Prostate gland (tissue), 2 donors: ENCODE measurements at places on chromosomes 5 and 9. TPM values are rescaled to one million over a fixed set of nuclear protein-coding genes. Genes with fewer than 3 reads are reported as not detected.
A peak's percentile ranks its signal among the peaks of the same experiment; 100 is the strongest.

The TMOD1 gene
- 8.0 TPM for total RNA-seq

The CMBL gene
- total RNA-seq, result 20.3 TPM

The F12 gene
- 0.74 TPM for total RNA-seq

The GPRIN1 gene
- total RNA-seq, result 0.14 TPM

The ACER2 gene
- 11.1 TPM for total RNA-seq

The BRD3 gene
- 31.8 TPM for total RNA-seq

The STPG3 gene
- 4.2 TPM for total RNA-seq

The SDHA gene
- 99.1 TPM for total RNA-seq

The PCDHGB1 gene
- 3.9 TPM for total RNA-seq

The APBB3 gene
- total RNA-seq, result 23.7 TPM

The TNC gene
- total RNA-seq, result 35.4 TPM

The CYLC2 gene
- total RNA-seq, result not detected

The COL23A1 gene
- total RNA-seq, result 2.7 TPM

The IL9 gene
- total RNA-seq, result not detected

GRCh38 chr9:94839398-94839797 lies 112.9 kb downstream of the AOPEP start:
- no peak for DNase-seq
- no peak overlapping the region for H3K27ac ChIP-seq
- no peaks in the 10 kb centered on the region for H3K36me3 ChIP-seq
- no peaks in the 10 kb centered on the region for H3K27me3 ChIP-seq

- no peaks in the 10 kb centered on the region for H3K4me1 ChIP-seq
- no peaks in the 10 kb centered on the region for H3K27me3 ChIP-seq
- H3K4me3 ChIP-seq, result no peak overlapping the region
- no peak overlapping the region for H3K27ac ChIP-seq
Observed at GRCh38 chr5:54874337-54875021, 110.9 kb downstream of the ESM1 start.

DNA sequence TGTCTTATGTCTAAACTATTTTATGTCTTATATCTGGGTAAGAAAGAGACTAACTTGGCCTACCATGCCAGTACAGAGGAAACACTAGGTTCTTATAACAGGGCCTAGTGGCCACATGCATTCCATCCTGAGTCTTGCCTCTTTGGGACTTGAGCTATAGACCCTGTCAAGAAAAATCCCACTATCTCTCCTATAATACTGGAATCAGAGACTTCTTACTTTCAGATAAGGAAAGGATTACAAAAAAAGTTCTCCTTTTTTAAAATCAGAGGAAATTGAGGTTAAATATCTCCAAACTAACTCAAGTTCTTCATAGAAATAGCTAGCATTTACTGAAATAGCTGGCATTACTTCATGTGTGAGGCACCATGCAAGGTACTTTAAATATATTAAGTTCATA lies 34.3 kb downstream of the PTGER4 start:
- H3K4me3 ChIP-seq, result no peak overlapping the region
- H3K27me3 ChIP-seq, result no peaks in the 10 kb centered on the region
- no peaks in the 10 kb centered on the region for H3K36me3 ChIP-seq
- no peaks in the 10 kb centered on the region for H3K4me1 ChIP-seq
- no peak for DNase-seq

GRCh38 chr9:136552117-136552703 lies 6.4 kb upstream of the NOTCH1 start:
- peak overlapping the region; percentile 95 for H3K27ac ChIP-seq
- DNase-seq, result no peak
- H3K4me1 ChIP-seq, result peaks cover 17% of the 10 kb centered on the region
- no peaks in the 10 kb centered on the region for H3K27me3 ChIP-seq
- no peak overlapping the region for H3K4me3 ChIP-seq

- no peak overlapping the region for H3K4me3 ChIP-seq
- H3K27me3 ChIP-seq, result no peaks in the 10 kb centered on the region
Observed at GRCh38 chr9:125399165-125399564, 137.5 kb downstream of the GAPVD1 start.

DNA sequence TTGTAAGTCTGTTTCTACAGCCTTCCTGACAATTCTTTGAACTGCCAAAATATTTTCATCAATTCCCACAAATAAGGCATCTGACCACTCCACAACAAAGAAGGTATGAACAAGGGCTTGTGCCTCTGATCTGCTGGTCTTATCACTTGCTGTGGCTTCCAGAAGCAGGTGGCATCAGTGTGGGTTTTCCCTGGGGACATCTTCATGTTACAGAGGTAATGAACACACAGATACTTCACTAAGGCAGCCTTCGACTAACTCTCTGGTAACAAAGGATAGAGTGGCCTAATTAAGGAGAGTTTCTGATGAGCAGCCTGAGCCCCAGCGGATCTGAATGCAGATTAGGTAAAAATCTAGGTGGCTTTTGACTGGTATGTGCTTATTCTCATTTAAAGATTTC lies 15.2 kb upstream of the ERAP2 start:
- no peak overlapping the region for H3K4me3 ChIP-seq
- no peaks in the 10 kb centered on the region for H3K27me3 ChIP-seq
- DNase-seq, result no peak
- no peak overlapping the region for H3K27ac ChIP-seq
- no peaks in the 10 kb centered on the region for H3K4me1 ChIP-seq
- no peaks in the 10 kb centered on the region for H3K36me3 ChIP-seq

DNA sequence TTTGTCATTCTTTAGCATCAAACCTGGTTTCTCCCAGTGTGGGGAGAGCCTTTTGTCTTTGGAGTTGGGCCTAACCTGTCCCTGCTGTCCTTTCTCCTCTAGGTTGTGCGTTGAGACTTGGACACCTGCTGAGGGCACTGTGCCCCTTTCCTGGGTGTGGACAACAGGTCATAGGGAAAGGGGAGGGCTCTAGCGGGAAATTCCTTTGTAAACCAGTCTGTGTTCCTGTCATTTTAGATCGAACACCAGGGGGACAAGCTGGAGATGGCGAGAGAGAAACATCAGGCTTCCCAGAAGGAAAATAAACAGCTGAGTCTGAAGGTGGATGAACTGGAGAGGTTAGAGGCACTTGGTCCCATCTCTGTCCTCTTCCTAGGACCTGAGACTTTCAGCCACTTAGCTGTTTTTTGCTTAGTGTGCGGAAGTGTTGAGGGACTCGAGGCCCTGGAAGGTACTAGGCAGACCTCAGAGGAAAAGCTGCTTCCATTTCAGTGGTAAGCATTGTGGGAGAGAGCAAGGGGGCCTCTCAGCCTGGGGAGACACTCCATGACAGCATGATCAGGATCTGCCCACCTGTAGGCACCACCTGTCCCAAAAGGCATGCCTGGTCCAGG lies 8.6 kb upstream of the GLE1 start:
- no peaks in the 10 kb centered on the region for H3K27me3 ChIP-seq
- H3K4me3 ChIP-seq, result no peak overlapping the region
- no peaks in the 10 kb centered on the region for H3K4me1 ChIP-seq
- H3K36me3 ChIP-seq, result no peaks in the 10 kb centered on the region
- no peak for DNase-seq

GRCh38 chr5:179699616-179700237 lies 960 bp downstream of the CANX start:
- no peaks in the 10 kb centered on the region for H3K36me3 ChIP-seq
- H3K4me1 ChIP-seq, result no peaks in the 10 kb centered on the region
- H3K27ac ChIP-seq, result peak overlapping the region; percentile 91
- H3K27me3 ChIP-seq, result no peaks in the 10 kb centered on the region
- no peak for DNase-seq
- H3K4me3 ChIP-seq, result peak overlapping the region; percentile 77

DNA sequence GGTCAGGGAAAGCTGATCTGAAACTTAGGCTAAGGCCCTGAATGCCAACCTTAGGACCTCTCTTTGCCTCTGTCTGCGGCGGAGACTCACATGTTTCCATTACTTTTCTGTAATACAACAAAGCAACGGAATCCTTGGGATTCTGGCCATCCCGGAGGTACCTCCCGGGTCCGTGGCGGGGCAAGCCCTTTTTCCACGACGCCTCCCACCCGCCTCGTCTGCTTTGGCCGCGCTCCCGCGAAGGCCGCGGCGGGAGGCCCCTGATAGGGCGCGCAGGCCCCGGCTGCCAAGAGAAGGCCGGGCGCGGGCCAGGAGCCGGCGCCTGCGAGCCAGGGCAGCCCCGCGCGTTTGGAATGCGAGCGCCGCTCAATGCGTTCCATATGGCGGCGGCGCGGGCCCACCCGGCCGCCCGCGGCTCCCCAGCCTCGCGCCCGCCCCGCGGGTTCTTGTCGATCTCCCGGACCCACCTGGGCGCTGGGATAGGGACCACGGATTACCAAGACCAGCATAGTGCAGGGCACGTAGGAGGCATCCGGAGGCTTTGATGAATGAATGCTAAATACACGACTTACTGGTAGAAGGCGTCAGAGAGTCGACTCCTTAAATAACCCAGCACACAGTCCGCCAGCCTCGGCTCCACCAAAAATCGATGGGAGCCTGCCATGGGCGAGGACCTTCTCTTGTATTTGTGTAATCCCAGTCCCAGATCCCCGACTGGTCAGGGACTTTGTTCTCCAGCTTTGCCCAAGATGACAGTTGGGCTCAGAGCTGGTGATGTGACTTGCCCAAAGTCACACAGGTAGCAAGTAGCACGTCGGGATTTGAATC lies 17.5 kb upstream of the PHF19 start:
- H3K4me1 ChIP-seq, result peaks cover 7% of the 10 kb centered on the region
- no peaks in the 10 kb centered on the region for H3K27me3 ChIP-seq
- peak overlapping the region; percentile 24 for H3K27ac ChIP-seq
- peak overlapping the region; percentile 15 for H3K4me3 ChIP-seq
- no peaks in the 10 kb centered on the region for H3K36me3 ChIP-seq

DNA sequence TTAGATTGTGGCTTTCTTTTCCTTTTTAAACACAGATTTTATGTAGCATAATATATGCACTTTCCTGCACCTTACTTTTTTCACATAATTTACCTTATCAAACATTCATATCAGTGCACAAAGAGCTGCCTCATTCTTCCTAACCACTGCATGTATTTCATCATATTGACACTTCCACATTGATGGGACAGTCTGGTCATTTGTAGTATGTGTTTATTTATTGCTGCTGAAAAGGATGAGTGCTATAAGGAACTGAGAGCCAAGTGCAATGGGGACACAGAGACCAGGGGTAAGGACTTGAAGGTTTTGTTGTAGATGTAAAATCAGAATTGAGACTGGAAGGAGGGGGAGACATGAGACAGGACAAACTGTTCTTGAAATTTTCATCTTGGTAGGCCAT lies 193.8 kb downstream of the SMARCA2 start:
- no peaks in the 10 kb centered on the region for H3K4me1 ChIP-seq
- no peaks in the 10 kb centered on the region for H3K36me3 ChIP-seq
- no peaks in the 10 kb centered on the region for H3K27me3 ChIP-seq
- H3K27ac ChIP-seq, result no peak overlapping the region

- H3K4me3 ChIP-seq, result no peak overlapping the region
- no peak for DNase-seq
- no peak overlapping the region for H3K27ac ChIP-seq
- H3K36me3 ChIP-seq, result no peaks in the 10 kb centered on the region
- no peaks in the 10 kb centered on the region for H3K27me3 ChIP-seq
Observed at GRCh38 chr5:10556893-10557746, 6.8 kb upstream of the ANKRD33B start.

GRCh38 chr9:129773262-129774048 lies 20.6 kb upstream of the PTGES start:
- DNase-seq, result no peak
- no peak overlapping the region for H3K27ac ChIP-seq
- H3K4me1 ChIP-seq, result no peaks in the 10 kb centered on the region
- no peaks in the 10 kb centered on the region for H3K27me3 ChIP-seq
- H3K36me3 ChIP-seq, result no peaks in the 10 kb centered on the region

DNA sequence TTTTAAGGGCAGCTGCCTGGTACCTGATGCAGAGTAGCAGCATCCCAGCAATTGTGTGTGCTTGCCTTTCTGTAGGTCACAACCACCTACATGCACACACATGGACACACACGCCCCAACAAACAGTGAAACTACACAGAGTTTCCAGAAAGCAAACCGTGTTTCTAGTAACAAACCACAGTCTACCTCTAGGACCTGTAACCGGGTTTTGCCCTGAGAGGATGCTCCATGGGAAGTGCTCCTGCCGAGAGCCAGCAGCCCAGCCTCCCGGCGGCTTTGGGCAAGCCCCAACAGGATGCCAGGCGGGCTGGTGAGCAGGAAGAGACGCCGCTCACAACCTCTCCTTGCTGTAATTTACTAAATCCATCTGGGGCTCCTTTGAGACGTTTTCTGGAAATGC lies 4.1 kb upstream of the TCF7 start:
- no peaks in the 10 kb centered on the region for H3K36me3 ChIP-seq
- DNase-seq, result no peak
- H3K4me3 ChIP-seq, result no peak overlapping the region
- H3K27me3 ChIP-seq, result no peaks in the 10 kb centered on the region

DNA sequence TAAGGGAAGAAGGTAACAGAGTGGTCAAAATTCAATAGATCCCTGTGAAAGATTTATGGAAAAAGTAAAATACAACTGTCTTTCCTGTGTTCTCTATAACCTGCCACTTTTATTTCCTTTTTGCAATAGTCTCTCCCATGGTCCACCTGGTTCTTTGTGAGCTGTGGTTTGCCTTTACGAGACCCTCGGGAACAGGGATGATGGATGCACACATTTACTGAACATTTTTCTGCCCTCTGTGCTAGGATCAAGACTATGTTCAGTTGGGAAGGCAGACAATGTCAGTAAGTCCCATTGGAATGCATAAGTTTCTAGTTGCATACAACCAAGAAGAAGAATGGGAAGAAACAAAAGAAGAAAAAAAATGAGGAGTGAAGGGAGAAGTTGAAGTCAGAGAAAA lies 281.2 kb downstream of the TRPM3 start:
- H3K27ac ChIP-seq, result no peak overlapping the region
- H3K4me3 ChIP-seq, result no peak overlapping the region
- no peaks in the 10 kb centered on the region for H3K27me3 ChIP-seq
- no peaks in the 10 kb centered on the region for H3K4me1 ChIP-seq

DNA sequence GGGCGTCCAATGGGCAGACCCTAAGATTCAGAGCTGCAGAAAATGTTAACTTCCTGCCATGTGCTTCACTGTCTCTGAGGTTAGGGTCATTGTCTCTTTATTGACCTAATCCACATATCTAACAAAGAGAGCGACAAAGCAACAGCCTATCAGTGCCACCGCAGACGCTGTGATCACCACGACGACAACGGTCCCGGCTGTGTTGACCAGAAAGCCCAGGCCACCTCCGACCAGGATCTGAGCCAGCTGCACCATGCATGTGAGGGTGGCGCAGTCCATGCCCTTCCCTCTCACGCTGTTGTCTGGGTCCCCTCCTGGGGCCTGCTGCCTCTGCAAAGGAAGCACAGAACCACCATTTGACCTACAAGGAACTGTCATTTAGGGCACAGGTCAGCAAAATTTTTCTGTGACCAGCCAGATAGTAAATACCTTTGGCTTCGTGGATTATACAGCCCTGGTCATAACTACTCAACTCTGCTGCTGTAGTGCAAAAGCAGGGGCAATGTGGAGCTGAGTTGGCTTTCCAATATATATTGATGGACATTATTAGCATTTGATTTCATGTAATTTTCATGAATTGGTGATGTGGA lies 8.5 kb downstream of the RXFP3 start:
- no peaks in the 10 kb centered on the region for H3K36me3 ChIP-seq
- no peak for DNase-seq
- no peaks in the 10 kb centered on the region for H3K27me3 ChIP-seq
- H3K4me1 ChIP-seq, result no peaks in the 10 kb centered on the region
